ENCODE measurements at places on chromosomes 3 and 15.

- DNase-seq, result no peak
These were observed 738.4 kb downstream of the PLOD2 start for GRCh38 chr3:145422556-145422955.

DNA sequence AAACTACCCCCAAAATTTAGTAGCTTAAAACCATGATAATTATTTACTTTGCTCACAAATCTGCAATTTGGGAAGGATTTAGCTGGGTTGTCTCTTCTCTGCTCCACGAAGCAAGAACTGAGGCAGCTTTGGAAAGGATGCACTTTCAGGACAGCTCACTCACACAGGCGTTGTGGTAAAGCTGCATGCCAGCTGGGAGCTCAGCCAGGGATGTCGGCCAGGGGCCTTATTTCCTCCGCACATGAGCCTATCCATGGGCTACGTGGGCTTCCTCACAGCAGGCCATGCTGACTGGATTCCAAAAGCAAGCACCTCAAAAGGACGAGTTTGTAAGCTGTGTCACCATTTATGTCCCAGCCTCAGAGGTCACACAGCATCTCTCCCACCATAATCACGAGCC, 301.3 kb upstream of the IGF1R start:
- DNase-seq, result no peak

GRCh38 chr3:190620886-190621608, 107.2 kb downstream of the IL1RAP start:
- DNase-seq, result no peak

DNA sequence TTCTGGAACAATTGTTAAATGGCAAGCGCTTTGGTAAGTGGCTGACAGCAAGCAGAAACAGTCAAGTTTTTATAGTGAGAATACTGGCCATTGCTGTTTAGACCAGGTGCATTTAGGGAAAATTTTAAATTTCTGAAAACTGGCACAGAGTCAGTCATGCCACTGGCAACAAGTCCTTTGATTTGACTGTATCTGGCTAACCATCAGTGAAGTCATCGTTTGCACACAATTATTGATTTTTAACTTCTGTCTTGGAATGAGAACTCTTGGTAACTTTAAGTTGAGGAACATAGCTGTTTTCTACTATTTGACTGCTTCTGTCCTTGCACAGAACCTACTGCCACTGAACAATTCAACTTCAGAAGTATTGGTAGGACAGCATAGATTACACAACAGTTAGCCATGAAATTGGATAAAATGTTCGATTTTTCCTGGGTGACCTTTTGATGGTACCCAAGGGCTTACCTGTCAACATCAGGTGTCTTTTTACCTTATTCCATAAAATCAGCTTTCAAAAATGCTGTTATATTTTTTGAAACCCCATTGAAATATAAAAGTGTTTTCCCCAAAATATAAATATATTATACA, 225.0 kb downstream of the PDZRN3 start:
- DNase-seq, result no peak

DNA sequence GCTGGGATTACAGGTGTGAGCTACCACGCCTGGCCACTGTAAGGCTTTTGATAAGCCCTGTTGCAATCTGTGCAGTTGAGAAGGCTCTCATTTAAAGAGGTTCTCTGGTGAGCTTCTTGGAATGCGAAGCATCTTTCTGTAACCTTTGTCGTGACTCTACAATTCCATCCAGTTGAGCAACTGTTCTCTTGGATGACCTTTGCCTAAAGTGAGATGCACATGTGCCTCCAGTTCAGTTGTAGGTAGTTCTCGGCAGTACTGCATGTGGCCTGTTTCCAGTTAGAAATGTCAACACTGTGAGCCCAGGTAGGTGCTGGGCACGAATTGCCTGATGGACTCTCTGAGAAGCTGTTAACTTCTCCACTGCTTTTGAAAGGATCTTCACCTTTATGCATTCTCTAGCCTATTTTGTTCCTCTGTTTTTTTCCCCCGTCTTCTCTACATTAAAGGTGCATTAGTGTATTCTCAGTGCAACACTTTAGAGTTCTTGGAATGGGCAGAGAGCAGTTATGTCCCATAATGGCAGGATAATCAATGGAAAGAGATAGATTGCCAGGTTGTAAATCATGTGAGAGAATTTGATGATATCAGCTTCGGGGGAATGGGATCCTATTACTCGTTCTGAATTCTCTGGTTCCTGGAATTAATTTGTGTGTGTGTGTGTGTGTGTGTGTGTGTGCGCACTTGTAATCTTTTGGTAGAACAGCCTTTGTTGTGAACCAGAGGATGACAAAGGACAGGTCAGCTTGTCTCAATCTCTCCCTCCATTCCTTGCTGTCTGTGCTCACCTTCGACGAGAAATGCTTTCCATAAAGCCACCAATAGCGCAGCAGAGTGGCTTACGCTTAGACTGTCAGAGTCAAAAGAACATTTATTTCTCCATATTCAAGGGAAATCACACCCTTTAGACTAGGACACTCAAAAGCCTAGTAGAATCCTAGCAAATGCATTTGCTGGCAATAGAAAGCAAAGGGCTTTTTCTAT, 51.1 kb downstream of the PTPRG start:
- no peak for DNase-seq

GRCh38 chr3:128996726-128997125, 2.9 kb upstream of the CFAP92 start:
- no peak for DNase-seq

DNA sequence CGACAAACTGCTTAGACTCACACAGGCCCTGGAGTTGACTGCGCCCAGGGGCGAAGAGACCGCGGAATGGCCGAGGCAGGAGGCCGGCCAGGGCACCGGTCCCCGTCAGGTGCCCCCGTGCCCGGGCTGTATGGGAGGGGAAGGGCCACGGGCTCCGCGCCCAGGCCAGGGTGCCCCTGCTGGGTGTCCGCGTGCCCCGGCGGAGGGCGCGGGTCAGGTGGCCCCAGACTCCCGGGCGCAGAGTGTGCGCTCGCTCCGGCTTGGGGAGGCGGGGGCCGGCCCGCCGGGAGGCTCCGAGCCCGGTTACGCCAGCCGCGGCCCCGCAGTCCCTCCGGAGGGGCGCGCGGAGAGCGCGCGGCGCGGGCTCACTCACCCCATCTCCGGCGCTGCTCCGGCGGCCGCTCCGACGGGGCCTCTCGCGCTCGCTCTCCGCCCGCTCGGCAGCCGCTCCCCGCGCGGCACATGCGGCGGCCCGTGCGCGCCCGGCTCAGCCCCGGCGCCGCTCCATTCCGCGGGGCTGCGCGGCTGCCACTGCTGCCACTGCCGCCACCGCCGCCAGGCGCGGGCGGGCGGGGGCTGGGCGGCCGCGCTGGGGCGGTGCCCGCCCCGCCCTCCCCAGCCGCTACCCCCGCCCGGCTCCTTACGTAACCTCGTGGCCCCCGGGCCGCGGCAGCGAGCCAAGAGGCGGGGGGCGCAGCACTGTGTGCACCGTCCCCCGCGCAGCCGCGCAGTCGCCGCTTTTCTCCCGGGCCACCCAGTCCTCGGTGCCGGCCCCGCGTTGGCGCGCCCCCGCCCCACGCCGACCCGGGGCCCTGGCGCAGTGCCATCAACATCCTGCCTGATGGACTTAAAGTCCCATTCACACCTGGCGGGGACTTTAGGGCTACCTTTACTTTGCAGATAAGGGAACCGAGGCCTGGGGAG, at the start of gene HOMER2:
HOMER2 (minus strand) TSS at position 563 of the 924 bp plus-strand sequence; CDS start at position 378, 185 bp downstream.
- DNase-seq, result no peak

DNA sequence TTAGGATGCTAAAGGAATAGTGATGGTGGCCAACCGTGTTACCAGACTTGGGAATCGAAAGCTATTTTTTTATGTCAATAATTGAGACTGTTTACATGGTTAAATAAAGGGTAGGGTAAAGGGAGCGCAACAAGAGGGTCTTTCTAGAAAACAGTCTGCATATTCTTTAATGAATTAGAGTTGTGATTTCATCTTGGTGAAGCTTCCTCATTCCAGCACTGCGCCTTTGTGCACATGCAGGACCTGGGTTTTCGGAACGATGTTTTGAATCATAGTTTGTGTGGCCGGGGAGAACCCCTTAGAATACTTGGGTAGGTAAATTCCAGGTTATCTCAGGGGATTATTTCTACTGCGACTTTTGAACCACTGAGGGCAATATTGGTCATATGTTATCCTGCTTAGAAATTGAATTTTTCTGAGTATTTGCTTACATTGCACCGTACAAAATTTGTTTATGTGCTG, 1.3 kb downstream of the PIK3CA start:
- DNase-seq, result peak; percentile 1

DNA sequence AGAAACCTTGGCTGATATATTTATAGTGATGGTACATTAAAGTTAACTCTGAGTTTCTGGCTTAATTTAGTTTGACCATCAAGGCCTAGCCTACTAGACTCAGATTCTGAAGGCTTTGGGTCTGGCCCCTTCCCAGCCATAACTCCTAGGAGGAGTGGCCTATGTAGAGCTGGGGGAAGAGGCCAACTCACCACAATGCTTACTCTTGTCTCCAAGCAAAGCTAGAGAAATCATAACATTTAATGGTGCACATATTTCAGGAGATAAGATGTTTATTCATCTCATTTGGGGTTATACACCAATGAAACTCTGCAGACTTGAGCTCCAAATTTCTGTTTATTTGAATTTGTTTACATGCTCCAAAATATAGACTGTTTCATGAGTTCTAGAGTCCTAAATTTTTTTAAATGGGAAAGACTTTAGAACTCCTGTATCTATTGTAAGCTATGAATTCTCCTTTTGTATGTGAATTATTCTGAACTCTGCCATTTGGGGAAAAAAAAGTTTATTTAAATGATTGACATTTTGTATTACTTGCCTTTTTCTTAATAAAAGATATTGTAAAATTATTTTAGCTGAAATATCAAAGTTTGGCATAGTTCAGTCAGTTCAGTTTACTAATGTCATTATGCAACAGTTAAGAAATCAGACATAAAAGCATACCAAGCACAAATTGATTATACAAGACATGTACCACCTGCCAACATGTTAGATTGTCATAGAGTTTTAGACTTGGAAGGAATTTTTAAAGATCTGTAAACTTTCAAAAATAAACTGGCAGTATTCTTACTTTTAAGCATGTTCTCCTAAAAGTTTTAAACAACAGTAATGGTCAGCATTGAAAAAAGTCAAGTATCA, 143.4 kb upstream of the NR2E3 start:
- no peak for DNase-seq

DNA sequence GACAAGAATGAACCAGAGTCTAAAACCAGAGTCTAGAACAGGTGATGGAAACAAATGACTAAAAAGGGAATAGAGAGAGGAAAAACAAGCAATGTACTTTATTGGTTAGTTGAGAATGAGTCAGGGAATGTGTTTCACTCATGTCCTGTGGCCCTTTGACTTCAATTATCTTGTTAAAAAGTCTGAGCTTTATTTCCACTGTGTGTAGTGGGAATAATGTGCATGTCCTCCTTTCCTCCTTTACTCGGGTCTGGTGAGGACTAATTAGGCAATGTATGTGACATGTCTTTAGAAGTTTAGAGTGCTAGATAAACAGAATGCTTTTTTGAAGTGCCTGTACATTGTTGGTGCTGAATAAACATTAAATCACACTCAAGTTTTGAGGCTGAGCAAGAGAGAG, 21.3 kb downstream of the LSAMP start:
- DNase-seq, result no peak

- no peak for DNase-seq
These were observed 91.6 kb downstream of the IQSEC1 start for GRCh38 chr3:12981306-12982275.

DNA sequence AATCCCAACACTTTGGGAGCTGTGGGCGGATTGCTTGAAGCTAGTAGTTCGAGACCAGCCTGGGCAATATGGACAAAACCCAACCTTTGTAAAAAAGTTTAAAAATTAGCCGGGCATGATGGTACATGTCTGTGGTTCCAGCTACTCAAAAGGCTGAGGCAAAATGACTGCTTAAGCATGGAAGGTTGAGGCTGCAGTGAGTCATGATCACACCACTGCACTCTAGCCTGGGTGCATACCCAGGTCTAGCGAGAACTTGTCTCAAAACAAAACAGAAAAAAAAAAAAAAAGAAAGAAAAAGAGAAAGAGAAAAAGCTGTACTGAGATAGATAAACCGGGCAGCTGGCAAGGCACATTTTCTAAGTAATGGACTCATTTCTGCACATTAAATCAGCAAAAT, 10.6 kb downstream of the ARPP19 start:
- DNase-seq, result no peak

DNA sequence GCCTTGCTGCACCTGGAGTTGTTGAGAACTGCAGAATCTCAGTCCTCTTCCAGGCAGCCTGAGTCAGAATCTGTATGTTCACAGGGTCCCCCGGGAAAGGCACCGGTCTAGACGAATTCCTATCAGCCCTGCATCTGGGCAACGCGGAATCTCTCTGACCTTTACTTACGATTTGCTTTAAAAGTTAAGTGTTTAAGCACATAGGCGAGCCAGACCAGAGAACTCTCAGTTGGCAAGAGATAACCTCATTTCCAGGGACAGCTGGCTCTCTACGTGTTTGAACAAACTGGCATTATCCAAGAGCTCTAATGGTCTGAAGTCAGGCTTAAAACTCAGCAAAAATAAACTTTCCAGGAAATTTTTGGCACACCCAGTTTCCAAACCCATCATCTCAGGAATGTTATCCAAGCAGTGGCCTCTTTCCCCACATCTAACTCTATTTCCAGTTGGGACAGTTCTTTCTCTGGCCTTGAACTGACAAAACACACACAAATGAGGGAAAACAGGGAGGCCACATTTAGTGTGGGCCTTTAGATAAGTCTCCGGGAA, 53.4 kb downstream of the HES1 start:
- DNase-seq, result no peak

- DNase-seq, result no peak
These were observed 75.9 kb downstream of the GABRG3 start for GRCh38 chr15:27046880-27047279.

DNA sequence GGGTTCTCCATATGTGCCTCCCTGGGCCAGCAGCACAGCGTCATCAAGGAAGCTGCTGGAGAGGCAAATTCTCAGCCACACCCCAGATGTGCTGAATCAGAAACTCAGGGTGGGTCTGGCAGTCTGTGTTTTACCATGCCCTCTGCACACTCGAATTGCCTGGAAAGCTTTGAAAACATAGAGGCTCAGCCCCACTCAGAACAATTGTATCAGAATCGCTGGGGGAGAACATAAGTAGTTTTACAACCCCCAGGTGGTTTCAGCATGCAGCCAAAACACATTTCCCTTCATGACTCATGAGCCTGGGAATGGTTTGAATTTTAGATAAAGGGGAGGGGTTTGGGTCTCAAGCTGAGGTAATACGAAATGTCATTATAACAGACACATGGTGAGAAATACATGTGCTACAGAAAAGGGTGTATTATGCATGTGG, 9.6 kb downstream of the TGM4 start:
- no peak for DNase-seq

- DNase-seq, result no peak
These were observed 158.0 kb upstream of the P2RY1 start for GRCh38 chr3:152676810-152677379.

DNA sequence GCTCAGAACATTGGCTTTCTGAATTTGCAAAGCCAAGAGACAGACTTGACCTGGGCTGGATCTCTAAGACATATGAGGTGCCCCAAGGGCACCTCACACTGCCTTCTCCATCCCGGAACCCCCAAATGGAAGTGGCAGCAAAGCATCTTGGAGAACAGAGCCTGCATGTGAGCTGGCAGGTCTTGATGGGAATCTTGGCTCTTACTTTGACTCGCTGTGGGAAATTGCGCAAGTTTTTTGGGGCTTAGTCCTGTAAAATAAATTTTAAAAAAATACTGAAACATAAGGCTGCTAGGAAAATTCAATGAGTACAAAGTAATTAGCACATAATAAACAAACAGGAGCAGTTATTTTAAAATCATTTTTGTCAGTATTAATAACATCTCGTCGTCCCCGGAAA, 13.7 kb upstream of the SEC22A start:
- no peak for DNase-seq
